ENCODE measurements at places on chromosomes 16 and 17. TPM values are rescaled to one million over a fixed set of nuclear protein-coding genes. Genes with fewer than 3 reads are reported as not detected.

GRCh38 chr17:35969558-35970380 lies 11.5 kb downstream of the CCL16 start:
- peak; percentile 41 for ATAC-seq

DNA sequence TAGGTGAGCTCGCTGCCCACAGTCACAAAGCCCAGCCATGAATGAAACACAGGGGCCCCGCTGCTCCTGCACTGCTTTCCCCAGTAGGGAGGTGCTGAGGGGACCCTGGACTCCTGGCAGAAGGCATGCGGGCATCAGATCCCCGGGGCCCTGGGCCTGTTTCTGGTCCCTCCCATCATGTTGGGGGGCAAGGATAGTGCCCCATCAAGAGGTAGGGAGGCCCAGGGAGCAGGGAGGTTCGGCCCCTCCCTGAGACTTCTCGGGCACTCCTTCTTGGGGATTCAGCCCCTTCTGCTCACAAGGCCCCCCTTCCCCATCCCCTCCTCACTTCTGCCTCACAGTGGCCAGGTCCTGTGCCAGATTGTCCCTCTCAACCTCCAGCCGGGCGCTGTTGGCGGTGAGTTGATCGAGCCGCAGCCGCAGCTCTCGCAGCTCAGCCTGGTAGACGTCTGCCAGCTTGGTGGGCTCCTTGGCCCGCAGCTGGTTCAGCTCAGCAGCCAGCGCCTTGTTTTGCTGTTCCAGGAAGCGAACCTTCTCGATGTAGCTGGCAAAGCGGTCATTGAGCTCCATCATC lies 515 bp downstream of the GFAP start:
- no peak for ATAC-seq

DNA sequence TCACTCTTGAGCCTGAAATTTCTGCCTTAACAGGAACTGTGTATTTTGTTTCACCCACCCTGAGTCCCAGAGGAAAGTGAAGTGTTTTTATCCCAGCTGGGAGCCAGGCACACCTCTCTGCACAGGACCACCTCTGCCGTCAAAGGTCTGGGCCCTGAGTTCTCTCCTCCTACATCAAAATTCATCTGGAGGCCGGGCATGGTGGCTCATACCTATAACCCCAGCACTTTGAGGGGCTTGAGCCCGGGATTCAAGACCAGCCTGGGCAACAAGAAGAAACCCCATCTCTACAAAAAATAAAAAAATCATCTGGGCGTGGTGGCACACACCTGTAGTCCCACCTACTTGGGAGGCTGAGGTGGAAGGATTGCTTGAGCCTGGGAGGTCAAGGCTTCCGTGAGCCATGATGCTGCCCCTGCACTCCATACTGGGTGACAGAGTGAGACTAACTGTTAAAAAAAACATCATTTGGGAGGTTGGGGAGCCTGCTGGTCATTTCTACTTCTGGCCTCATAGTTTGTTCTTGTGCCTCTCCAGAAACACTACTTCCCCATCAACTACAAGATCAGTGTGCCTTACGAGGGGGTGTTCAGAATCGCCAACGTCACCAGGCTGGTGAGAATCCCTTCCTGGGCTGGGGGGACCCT lies 9.8 kb downstream of the IL34 start:
- ATAC-seq: no peak

DNA sequence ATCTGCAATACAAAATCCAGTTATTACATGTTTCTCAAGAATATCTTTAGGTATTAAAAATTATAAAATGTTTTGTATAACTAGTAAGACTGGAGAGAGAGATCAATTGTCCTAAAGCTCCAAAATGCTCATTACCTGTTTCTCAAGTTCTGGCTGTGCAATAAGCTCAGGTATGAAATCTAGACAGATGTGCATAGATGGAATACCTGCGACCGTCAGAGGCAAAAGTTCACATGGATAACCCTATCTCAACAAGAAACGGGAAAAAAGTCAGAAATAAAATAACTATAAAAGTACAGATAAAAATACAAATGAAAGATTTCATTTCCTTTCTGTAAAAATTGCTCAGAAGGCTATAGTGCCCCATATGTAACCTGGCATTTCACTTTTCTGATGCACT lies 5.8 kb upstream of the BRIP1 start:
- no peak for ATAC-seq

- ATAC-seq: peak; percentile 76
Measured at GRCh38 chr17:76014100-76014924, 12.8 kb downstream of the EVPL start.

- no peak for ATAC-seq
Measured at GRCh38 chr17:61568219-61569072, 22.6 kb downstream of the NACA2 start.

DNA sequence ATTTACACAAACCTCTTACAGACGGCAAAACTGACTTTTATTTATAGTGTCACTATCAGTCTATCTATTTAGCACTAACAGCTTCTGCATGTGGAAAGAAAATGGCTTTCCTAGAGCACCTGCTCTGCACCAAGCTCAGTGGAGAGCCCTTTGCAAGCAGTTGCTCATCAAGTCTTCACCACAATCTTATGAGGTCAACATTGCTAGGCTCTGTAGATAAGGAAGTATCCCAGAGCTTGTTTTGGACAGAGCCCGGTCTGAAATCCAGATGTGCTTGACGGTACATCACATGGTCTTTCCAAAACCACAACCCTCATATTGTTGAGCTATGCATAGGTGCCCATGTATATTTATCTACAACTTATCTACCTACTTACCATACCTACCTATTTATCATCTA lies 572.7 kb upstream of the CDH5 start:
- no peak for ATAC-seq

Gene UNC13D
- total RNA-seq: 10.8 TPM

DNA sequence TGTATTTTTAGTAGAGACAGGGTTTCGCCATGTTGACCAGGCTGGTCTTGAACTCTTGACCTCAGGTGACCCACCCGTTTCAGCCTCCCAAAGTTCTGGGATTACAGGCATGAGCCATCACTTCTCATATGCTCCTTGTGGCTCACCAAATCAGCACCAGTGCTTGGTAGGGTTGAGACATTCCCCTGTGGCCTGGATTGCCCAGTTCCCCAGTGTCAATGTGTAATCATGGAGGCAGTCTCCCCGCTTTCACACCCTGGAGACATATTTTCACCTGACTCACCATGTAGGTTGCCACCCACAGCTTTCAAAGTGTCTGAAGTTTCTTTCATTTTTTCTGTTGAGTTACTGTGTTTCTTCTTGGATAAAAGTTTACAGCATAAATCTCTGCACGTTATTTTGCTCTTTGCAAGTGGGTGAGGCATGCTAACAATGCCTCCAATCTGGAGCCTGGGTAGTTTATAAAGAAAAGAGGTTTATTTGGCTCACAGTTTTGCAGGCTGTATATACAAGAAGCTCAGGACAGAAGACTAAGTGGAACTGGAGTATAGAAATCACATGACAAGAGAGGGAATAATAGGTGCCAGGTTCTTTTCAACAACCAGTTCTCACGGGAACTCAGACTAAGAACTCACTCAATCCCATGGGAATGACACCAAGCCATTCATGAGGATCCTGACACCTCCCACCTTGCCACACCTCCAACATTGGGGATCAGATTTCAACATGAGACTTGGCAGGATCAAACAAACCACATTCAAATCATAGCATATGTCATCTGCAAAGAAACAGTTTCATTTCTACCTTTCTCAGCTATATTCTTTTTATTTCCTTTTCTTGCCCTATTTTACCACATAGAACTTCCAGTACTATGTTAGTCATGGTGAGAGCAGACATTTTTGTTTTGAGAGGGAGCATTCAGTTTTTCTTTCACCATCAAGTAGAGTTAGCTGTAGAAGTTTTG lies 113.2 kb downstream of the PHKB start:
- ATAC-seq: no peak

Gene NEUROD2
- total RNA-seq: not detected

DNA sequence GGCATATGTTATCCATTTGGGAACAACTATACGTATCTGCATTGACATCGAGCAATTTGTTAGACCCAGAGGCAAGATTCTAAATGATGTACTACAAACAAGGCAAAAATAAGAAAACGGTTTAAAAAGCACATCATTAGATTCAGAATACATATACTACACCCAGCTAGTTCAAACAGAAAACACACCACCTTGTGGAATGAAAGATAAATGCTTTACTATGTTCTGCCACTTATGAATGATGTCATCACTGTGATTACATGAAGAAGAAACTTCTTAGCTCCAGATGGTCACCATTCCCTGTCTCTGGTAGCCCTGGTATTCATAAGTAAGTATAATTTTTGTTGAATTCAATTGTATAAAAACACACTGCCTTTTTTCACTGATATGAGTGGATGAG lies 7.8 kb downstream of the NACA2 start:
- no peak for ATAC-seq

- no peak for ATAC-seq
Measured at GRCh38 chr16:82603784-82604411, 22.9 kb upstream of the CDH13 start.

DNA sequence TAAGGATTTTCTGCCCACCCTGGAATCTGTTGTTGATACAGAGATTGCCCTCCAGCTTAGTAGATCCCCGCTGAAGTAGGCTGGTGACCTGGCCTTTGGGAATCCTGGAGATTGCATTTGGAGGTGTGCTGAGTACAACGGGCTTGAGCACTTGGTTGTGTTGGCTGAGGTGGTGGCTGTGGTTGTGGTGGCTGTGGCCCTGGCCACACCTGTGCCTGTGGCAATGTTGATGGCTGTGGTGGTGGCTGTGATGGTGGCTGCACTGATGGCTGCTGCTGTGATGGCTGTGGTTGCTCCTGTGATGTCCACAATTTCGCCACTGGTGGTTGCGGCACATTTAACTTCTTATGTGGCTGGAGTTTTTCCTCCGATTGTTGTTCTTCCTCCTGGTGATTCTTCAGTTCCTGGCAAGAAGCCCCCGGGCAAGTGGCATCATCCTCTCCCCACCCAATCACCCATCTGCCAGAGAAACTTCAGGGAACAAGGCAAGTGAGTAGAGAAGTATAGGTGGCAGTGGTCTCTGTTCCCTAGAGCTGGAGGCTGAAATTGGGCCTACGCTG lies 4.2 kb downstream of the CCDC200 start:
- no peak for ATAC-seq

GRCh38 chr16:66910175-66910940 lies 8.3 kb downstream of the CDH16 start:
- ATAC-seq: no peak

Gene HOXB13
- not detected for total RNA-seq

Gene MILR1
- 3.5 TPM for total RNA-seq

Gene CTRB2
- not detected for total RNA-seq

Gene CCL13
- 2.3 TPM for total RNA-seq
